ENCODE measurements at places on chromosomes 16 and 17. TPM values are rescaled to one million over a fixed set of nuclear protein-coding genes. Genes with fewer than 3 reads are reported as not detected.

- DNase-seq, result no peak
Measured at GRCh38 chr16:6600167-6600566, 732.5 kb upstream of the RBFOX1 start.

Gene IRX3
- 16.8 TPM for polyA plus RNA-seq

Gene BCAR1
- polyA plus RNA-seq, result 58.6 TPM

GRCh38 chr17:63722403-63722802 lies 19.2 kb downstream of the STRADA start:
- no peak for DNase-seq
